ENCODE measurements at places on chromosomes 7 and 10.

- no peak for DNase-seq
Measured at GRCh38 chr7:101553018-101553770, 75.9 kb downstream of the MYL10 start.

DNA sequence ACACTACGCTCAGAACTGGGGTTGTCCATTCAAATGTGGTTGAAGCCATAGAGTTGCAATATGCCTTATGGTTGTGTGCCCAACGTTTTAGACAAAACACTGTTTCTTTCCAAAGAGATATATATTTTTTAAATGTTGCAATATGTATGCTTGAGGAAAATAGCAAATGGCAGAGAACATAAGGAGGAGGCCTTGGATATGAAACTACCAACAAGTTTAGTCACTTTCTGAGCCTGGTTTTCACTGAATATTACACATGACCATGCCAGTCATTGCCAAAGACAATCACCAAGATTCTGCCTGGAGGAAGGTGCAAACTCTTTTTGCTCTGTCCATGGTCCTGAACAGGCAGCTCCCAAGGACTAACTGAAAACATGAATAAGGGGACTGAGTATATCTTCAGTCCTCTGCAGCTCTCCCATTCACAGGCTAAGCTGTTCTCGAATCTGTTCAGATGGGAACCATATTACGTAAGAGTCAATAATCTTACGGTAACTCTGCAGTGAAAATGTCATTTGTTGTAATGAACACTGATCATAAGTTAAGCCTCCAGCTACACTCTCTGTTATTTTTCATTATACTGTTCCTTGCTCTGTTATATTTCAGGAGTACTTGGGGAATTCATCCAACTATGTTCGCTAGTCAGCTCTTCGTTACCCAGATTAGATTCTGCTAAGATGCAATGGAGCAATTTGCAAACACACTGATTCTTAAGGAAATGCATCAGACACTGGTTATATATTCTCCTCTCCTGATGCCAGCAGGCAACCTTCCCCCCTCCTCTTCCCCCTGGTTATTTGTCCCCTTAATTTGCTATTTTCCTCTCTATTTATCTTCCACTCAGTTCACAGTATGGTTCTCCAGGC is 90.7 kb upstream of the C1QL3 start:
- no peak for DNase-seq

- DNase-seq = no peak
Measured at GRCh38 chr10:114655671-114656070, 2.4 kb downstream of the ABLIM1 start.

GRCh38 chr10:131131726-131132591 is 179.6 kb downstream of the TCERG1L start:
- no peak for DNase-seq

GRCh38 chr7:158128572-158128971 is 459.1 kb downstream of the PTPRN2 start:
- DNase-seq = no peak

- DNase-seq = no peak
Measured at GRCh38 chr10:95813054-95813685, 57.2 kb downstream of the ENTPD1 start.

DNA sequence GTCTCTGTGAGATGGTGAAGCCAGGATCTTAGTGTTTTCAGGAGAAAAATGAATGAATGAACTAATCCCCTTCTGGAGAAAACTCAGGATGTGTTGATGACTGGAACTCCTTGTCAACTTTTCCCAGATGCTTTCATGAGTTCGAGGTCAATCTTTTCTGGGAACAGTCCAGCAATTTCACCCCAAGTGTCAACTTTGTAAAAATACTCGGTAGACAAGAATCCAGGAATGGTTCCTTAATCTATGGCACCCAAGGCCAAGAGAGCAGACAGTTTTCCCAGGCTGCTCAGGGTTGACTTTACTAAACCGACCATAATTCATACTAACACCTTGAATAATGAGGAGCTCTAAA is 31.1 kb upstream of the LYZL1 start:
- no peak for DNase-seq

DNA sequence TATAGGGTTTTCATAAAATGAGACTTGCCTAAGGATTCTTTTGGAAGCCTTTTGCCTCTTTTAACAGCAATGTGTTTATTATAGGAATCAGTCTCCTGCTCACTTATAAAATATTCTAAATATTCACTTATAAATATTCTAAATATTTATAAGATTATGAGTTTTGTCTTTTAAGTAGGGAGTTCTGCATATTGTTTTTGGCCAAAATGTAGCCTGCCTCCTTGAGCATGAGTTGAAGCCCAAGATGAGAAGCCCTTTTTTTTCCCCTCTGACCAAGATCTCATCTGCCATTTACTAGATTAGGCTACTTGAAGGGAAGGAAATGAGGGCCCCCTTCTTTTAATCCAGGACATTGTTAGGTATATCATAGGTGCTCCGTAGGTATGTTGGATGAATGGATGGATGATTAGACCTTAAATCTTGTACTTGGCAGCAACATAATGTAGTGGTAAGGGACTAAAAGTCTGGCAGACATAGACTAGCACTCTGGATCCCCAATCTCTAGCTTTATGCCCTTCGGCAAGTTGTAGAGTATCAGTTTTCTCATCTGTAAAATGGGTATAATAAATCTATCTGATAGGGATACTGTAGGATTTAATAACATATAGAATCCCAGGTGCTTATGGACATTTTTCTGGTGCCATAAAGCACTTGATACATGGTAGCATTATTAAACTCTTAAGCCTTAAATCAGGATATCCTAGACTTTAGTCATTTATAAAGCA is 59.1 kb downstream of the ARID5B start:
- no peak for DNase-seq

GRCh38 chr7:45363669-45364068 is 206.1 kb downstream of the RAMP3 start:
- DNase-seq = no peak

GRCh38 chr10:128102480-128103228 is 23.6 kb downstream of the MKI67 start:
- no peak for DNase-seq

DNA sequence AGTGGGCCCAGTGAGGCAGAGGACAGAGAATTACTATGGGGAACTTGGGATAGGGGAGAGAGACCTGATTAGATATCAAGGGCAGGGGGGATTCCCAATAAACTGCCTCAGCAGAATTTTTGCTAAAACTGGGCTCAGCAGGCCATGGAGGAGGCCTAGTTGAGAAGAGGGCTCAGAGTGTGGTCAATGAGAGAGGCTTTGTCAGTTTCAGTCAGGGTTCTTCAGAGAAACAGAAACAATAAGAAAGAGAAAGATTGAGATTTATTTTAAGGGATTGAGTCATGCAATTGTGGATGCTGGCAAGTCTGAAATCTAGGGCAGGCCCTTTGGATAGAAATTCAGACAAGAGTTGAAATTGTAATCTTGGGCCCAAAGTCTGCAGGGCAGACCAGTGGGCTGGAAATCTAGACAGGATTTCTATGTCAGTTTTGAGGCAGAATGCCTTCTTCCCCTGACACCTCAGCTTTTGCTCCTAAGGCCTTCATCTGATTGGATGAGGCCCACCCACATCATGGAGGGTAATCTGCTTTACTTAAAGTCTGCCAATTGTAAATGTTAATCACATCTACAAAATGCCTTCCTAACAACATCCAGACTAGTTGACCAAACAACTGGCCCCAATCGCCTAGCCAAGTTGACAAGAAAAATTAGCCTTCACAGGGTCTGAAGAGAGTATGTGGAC is 33.5 kb upstream of the CCSER2 start:
- DNase-seq = no peak

DNA sequence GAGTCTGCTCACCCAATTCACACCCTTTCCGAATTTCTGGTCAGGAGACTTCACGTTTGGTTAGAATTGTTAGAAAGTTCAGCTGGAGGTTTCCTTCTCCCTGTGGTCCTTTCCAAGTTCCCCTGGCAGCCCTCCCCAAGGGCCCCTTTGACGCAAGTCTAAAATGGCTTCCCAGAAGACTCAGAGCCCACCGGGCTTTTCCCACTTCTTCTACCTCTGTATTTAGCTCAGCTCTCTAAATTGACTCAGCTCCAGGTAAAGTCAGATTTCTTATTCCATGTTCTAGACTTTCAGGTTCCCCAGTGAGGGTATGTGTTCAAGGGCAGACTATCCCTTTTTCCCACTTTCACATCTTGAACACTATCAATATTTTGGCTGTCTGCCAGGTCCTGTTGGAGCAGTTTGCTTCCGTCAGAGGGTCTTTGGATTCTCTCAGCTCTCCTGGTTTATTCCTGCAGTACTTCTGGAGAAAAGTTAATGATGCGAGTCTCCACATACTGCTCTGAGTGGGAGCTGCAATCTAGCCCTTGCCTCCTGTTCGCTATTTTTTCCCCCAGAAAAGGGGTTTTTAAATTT is 53.1 kb upstream of the ZNF273 start:
- no peak for DNase-seq

DNA sequence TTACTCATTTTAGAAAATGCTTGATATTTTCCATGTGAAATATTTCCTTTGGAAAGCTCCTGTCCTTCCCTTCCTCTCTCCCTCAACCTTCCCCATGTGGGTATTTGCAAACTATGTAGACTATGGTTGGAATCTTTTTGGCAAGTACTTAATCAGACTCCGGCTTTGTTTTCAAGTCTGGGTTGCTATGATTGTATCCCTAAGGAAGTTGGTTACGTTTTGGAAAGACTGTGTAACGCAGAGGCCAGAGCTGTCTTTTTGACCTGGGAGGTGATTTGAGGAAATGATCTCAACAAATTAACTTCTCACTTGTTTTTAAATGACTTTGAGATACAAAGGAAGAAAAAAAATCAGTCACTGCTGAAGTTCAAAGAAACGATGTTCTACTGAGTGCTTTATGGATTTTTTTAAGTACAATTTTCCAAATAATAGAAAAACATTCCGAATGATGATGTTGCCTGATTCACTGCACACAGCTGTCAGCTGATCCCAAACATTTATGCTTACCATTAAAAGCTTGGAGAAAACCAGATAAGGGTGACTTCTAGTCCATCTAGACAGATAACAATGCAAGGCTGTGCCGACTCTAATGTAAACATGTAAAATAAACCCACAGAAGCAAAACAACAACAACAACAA is 145.5 kb upstream of the CELF2 start:
- DNase-seq = no peak

DNA sequence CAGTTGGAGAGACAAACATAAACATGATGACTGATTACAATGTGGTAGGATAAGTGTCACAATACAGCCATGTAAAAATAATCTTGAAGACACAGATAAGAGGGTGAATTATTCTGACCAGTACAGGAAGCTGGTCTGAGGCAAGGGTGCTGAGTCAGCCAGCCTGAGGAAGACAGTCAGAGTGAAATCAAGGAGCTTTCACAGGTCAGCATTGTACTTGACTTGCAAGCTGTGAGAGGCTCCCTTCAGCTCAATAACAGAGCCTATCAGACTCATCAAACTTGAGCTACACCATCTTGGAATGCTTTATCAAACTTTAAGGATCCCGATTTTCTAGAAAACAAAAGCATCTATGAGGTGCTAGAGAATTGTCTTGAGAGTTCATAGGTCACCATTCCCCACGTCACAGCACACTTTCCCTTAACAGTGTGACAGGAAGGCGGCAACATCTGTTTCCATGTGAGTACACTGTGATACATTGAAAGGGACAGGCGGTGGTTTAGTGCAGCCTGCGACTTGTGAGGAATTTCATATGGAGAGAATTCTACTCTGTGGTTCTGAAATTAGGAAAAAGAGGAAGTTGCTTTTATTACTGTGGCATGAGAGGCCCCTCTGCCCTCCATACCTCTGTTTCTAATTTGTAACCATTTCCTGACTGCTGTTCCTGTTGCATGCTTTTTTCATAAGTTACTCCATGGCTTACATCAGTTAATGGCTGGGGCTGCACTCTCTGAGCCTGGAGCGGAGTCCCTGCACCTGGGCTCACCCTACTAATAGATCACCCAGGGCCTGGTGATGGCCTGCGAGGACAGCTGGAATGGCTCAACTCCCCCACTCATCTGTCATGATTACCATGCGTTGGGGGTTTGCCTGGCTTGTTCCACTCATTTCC is 417.1 kb downstream of the SUGCT start:
- DNase-seq = no peak
